Frontal cortex (tissue), 4 donors: ENCODE measurements at places on chromosomes 5 and 9. TPM values are rescaled to one million over a fixed set of nuclear protein-coding genes. Genes with fewer than 3 reads are reported as not detected.
A peak's percentile ranks its signal among the peaks of the same experiment; 100 is the strongest.

The SRA1 gene
- 17.1 TPM for total RNA-seq

DNA sequence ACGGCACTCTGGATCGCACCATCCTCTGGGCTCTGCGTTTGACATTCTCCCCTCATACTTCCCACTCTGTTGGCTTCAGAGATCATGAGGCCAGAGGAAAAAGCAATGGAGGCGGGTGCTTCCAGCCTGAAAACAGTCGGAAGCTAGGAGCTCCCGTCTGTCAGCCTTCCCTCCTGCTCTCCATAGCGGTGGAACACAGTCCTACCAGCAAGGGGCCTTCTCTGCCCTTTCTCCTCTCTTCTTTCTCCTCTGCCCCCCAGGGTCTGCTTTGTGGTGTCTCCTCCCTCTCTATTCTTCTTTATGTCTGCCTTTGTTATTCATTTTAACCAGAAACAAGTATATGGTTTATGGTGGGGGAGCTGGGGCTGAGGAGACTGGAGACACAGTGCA lies 152.5 kb upstream of the NFIB start:
- no peak for DNase-seq

The BHMT gene
- 2.4 TPM for total RNA-seq

DNA sequence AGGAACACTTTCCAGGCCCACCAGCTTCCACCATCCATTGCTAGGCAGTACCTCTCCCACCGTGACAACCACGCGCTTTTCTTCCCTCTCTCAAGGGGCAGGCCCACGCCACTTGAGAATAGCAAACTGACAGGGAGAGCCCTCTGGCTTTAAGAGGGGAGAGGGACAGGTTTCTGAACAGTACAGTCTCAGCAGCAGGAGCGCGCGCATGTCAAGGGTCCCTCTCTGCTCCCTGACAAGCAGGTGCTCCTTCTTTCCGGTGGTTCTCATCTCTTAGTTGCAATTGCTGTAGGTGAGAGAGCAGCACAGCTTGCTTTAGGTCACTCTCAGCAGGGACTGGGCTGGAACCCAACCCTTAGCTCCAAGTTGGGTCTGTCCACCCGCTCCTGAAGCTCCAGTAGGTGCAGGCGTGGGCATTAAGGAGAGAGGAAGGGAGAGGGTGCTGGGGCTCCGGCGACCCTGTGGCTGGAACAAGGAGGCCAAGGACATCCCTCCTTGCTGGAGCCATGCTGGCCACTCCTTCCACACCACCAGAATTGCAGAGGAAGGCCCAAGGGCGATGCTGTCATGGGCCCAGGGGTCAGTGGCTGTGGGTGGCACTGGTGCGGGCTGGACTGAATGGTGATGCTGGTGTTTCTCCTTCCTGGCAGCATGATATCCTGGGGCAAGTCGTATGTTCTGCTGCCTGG lies 9.0 kb upstream of the PHF2 start:
- peak; percentile 46 for DNase-seq

DNA sequence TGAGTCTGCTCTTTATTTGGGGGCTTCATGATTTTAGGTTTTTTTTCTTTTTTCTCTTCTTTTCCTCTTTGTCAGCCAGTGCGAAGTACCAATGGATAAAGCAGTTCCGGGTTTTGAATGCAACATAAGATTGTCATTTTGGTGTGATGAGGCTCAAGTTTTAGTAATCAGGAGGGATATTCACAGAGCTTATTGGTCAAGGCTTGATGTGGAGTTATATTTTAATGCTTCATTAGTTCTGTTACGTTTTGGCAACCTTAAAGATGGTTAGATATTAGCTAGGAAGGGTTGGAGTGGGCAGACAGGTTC lies 1.4 kb downstream of the PIK3R1 start:
- DNase-seq, result no peak

The TEX48 gene
- total RNA-seq, result not detected

The GFI1B gene
- total RNA-seq, result 0.41 TPM

The MARVELD2 gene
- total RNA-seq, result 0.41 TPM

DNA sequence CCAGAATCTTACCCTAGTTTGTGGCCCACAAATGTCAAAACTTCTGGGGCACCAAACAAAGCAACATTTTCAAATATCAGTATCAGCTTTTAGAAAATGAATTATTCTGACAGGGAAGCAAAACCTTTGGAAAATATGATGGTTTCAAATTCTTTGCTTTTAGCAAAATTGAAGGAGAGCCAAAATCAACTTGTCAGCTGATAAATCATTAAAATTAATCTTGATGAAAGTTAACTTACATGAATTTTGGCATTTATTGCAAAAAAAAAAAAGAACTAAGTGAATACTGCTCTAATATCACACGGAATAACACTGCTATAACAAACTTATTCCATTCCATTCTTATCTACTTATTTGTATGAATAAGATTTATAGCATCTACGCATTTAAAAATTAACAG lies 158.1 kb upstream of the TARS1 start:
- DNase-seq, result no peak

- no peak for DNase-seq
Measured at GRCh38 chr5:159990506-159990905, 18.4 kb upstream of the TTC1 start.

The PTPRD gene
- total RNA-seq, result 191 TPM

The BTNL9 gene
- total RNA-seq, result 2.9 TPM

- no peak for DNase-seq
Measured at GRCh38 chr9:129887334-129888292, 52.4 kb downstream of the USP20 start.

The ABCA1 gene
- 28.5 TPM for total RNA-seq

The CYLC2 gene
- not detected for total RNA-seq

- no peak for DNase-seq
Measured at GRCh38 chr9:99745085-99745484, 76.6 kb upstream of the NR4A3 start.

- no peak for DNase-seq
Measured at GRCh38 chr5:126965061-126965475, 65.3 kb downstream of the MARCHF3 start.

DNA sequence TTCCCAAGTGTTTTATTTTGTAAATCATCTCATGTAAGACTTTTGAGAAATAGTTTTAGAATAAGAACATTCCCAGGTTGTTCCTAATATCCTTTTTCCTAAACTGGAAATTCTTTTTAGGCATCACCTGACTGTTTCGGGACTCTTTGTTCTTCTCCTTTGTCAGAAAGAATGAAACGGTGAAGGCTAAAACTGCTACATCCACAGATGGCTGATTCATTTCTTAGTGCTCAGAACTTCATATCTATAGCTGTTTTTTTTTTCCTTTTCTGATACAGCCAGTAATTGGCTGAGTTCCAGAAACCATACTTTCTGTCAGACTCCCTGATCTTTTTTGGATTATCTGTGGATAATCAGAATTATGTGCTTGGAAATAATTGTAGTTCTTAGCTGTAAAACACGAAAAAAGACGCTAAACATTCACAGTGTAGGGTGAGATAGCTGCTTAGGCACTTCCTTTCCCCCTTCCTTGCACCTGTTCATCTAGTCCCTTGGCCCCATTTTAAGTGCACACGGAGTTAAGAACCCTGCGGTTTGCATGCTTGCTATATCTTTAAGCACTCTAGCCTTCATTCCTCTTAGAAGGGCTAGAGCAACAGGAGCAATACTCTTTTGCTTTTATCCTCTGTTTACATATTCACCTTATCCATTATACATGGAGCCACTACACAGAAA lies 283.9 kb downstream of the PJA2 start:
- no peak for DNase-seq

- DNase-seq, result no peak
Measured at GRCh38 chr9:78669591-78669990, 372.7 kb downstream of the PSAT1 start.

The ZNF658 gene
- total RNA-seq, result 28.5 TPM

GRCh38 chr9:131433302-131433854 lies 39.5 kb downstream of the PRRC2B start:
- DNase-seq, result no peak

The ROPN1L gene
- 1.2 TPM for total RNA-seq

DNA sequence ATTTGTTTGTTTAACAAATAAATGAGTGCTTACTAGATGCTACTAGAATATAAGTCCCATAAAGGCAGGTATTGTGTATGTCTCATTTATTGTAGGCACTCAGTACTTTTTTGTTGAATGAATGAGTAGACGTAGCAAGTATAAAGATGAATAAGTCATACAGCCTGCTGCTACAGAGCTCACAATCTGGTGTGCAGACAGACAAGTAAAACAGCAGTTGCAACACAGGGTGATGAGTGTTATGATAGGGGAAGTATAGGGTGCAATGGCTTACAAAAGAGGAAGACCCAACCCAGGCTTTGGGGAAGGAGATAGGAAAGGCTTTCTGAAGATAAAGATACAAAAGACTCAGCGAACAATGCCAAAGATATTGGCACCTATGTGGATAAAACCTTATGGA lies 47.7 kb downstream of the SH3RF2 start:
- no peak for DNase-seq

The OTP gene
- not detected for total RNA-seq

DNA sequence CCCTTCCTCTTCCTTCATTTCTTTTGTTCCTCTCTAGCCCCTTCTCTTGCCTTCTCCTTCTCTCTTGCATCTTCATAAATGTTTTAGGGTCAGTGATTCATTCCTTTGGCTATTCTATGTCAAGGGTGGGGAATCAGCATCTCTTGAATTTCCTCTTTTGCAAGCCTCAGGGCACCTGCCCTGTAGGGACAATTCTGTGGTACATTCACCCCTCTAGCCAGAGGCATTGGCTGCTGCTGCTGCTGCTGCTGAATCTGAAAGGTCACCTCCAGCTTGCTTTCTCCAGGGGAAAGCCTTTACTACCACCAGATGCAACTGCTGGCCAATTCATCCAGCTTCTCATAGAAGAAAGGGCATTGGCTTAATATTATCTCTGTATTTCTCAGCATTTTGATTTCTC lies 87.3 kb downstream of the INSYN2B start:
- DNase-seq, result no peak

GRCh38 chr5:68129364-68129763 lies 86.2 kb upstream of the PIK3R1 start:
- no peak for DNase-seq

The SPINK7 gene
- not detected for total RNA-seq

The LNPEP gene
- total RNA-seq, result 49.7 TPM

DNA sequence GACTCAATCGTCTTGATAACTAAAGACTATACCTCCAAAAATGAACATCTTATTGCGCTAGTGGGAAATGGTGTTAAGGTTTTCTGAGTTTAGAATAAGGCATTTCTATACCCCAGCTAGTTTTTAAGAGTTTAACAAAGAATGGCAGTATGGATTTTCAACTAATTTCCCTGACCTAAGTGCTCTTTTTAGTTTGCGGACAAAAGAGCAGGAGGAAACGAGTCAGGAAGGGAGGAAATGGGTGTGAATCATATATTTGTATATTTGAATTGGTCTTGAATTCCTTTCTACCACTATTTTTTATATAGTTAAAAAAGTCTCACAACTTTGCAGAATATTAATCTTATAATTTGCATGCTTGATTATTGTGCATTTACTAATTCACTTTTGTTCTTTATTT lies 516.3 kb upstream of the ZNF608 start:
- no peak for DNase-seq

DNA sequence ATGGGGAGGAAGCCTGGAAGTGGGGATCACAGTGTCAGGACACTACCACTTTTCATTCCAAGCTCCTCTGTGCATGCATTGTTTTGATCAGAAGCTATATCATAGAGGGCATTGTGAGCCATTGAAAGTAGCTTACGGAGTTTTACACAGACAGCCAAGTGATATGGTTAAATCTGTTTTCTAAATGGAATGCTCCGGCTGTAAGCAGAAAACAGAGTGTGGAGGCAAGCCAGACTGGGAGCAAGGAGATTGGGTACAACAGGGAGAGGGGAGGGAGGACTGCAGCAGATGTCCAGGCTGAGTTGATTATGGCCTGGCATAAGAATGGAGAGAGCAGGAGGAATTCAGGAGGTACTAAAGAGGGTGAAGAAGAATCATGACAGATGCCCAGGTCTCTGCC lies 15.5 kb upstream of the SOWAHA start:
- no peak for DNase-seq

GRCh38 chr5:6823996-6824395 lies 110.8 kb downstream of the TENT4A start:
- no peak for DNase-seq

- no peak for DNase-seq
Measured at GRCh38 chr5:160824301-160825001, 27.6 kb downstream of the ATP10B start.

DNA sequence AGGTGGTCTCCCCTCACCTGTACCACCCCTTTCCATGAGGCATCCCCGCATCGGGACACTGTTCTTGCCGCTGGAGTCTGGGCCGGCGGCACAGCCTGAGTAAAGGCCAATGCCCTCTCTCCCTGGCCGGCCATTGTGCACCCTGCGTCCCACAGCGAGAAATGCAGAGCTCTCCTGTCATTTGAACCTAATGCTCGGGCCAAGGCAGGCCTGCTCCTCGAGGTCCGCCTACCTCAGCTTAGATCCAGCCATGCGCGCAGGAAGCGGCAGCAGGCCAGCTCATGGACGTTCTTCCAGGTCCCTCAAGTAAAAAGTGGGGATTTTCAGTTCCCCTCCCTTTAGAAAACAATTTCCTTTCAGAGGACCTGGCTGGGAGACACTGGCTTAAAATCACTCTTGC lies 135.0 kb downstream of the HSD17B3 start:
- no peak for DNase-seq

- DNase-seq, result no peak
Measured at GRCh38 chr5:171629628-171630349, 155.8 kb upstream of the SMIM23 start.

DNA sequence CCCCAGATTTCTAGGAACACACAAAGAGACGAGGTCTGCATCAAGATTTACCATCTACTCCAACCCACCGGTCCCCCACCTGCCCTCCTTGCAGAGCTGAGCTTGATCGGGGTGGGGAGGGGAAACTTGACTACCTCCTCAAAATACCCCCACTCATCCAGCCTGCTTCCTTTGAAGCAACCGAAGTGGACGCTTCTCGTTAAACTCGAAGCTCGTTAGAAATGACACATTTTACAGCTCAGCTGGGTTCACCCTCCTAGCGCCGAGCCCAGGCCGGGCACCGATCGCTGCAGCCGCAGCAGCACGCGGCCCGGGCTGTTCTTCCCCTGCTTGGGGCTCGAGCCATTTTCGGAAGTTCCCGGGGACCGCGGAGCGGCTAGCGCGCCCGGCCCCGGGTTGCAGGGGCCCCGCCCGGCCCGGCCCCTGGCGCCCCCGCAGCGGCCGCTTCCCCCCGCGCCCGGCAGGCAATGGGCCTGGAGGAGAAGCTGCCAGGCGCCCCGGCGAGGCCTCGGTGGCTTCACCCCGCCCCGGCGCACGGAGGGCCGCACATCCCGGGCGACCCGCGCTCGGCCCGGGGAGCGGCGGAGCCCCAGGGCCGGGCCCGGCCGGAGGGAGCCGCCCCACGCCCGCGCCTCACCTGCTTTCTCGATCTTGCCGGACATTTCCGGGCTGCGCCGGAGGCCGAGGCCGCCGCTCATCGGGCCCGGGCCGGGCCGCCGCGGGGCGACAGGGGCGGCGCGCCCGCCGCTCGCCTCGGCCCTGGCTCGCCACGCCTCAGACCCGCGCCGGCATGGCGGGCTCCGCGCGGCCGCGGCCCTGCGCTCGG lies 530 bp downstream of the RAPGEF1 start:
- peak; percentile 83 for DNase-seq

DNA sequence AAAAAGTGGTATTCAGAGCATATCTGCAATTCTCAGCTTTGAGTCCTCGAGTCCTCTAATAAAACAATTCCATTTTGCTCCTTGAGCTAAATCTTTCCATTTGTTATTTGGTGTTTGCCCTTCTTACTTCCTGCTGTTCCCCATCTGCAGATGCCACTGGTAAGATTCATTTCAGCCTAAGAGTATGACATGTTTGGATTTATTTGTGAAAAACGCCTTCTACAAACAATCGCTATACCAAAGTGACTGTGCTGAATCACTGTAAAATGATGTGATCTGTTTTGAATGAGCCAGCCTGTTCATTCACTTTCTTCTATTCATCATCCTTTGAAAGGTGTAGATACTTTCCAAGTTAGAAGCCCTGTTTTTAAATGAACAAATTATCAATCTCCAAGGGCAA lies 27.7 kb downstream of the KCTD16 start:
- no peak for DNase-seq
